ENCODE measurements at places on chromosomes 1 and 21.

- DNase-seq = no peak
Observed at GRCh38 chr1:44302541-44302940, 52.5 kb downstream of the ERI3 start.

GRCh38 chr1:222600281-222600680 is 10.5 kb upstream of the TAF1A start:
- DNase-seq = no peak

- no peak for DNase-seq
Observed at GRCh38 chr1:108972951-108973350, 9.7 kb upstream of the CLCC1 start.

- no peak for DNase-seq
Observed at GRCh38 chr1:150066328-150066727, 1.2 kb upstream of the VPS45 start.

- DNase-seq = no peak
Observed at GRCh38 chr1:46480959-46481646, 8.5 kb upstream of the DMBX1 start.

Measured in epithelial cell of proximal tubule (primary cell).